Activated CD4-positive, alpha-beta T cell treated with anti-CD3 and anti-CD28 coated beads for 4 hours (primary cell): ENCODE measurements at places on chromosomes 3 and 15.

DNA sequence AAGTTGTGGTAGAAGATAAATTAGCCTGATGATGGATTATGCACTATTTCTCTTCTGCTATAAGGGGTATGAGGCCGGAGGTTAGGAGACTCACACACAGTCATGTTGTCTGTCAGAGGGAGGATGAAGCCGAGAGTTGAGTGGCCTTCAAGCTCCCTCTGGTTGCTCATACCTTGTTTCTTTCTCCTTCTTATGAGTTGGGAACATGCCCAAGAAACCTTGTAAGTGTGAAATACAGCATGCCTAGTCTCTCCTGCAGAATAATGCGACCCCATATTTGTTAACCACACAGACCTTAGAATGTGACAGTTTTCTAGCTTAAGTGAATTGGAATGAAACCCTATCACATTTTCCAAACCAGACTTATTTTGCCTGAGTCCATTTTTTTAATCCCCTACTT, 366.7 kb downstream of the PTPRG start:
- no peak for DNase-seq

DNA sequence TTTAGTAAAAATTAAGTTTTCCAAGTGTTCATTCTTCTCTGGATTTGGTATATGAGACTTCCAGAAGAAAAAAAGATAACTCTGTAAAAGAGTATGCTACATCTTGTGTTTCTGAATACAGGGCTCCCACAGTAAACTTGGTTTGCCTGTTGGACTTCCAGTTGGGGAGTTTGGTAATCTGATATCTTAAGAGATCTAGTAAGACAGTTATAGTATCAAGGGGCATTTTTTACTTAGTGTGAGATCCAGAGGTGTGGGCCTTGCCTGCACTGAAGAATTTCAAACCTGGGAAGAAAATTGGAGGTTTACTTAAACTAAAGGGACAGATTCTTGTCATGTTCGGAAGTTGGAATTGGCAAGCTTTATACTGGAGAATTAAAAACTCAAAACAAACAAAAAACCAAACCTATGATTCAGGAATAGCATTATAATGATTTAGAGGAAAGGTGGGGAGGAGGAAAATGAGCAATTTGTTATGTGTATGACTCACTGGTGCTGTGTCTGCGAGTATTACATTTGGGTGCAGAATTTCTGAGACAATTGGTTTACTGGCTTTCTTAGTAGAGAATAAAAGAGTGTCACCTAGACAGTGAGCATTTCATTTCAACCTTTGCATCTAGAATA, 58.9 kb upstream of the ULK4 start:
- DNase-seq: no peak

DNA sequence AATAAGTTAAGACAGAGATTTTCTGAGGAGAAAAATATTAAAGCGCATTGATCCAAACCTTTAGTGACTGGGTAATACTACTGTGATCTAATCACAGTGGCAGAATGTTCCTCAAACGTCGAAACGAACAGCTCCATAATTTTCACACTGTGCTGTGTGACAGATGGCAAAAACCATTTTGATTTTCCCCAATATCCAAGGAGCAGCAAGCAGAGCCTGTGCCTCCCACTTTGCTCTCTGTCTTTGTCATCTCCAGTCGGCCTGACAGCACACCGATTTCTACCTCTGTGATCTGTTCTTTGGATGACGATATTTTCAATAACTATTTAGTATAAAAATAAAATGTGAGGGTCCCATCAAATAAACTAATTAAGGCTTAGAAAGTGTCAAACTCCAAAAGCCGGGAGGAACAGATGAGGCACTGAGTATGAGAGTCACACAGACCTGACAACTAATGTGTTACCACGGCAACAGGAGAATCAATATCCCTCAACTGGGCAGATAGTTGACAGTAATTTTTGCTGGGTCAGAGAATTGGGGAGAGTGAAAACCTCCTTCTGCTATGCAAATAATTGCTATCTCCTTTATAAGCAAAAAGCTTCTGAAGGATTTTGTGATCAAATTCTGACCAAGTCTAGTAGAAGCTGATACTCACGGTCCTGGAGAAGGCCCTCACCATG, 489.1 kb upstream of the CFAP20DC start:
- no peak for DNase-seq

DNA sequence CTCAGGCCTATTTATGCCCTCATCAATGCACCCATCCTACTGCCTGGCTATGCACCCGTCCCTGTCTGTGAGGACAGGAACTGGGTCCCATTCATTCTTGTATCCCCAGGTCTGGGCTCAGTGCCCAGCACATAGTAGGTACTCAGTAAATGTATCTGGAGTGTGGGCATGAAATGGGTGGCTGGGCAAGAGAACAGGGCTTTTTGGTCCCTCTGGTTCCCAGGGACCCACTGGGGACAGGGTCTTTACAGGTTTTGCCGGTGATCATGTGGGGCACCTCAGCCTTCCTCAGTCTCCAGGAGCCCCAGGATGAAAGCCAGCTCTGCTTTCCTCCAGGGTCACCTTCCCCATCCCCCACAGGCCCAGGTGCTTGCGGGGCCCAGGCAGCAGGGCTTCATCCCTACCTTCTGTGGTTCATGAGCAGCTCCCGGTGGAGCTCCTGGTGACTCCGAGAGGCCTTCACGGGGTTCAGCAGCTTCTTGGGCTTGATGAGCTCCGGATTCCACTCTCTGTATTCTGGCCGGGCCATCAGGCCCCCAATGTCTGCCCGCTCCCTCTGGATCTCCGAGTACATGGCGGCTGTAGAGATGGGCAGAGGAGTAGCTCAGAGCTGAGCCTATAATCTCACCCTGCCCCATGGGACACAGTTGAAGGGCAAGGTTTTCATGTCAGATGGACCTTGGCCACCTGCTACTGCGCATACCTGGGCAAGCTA, 7.7 kb downstream of the FAM107A start:
- no peak for DNase-seq

DNA sequence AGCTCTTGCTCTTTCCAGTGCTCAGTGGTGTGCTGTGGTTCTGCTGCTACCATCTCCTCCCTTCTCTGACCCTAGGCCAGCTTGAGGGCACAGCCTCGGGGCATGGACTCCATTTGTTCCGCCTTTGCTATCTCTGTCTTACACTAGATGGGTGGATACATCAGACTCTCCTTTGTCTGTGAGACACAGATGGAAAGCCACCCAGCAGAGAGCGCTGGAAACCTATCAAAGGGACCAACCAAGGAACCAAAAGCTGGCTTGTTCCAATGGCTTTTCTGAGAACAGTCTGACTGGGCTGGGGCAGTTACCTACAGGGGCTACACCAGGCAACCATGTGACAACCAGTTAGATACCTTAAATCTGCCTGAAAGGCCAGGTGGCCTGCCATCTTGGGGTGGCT, 63.8 kb downstream of the NPTN start:
- no peak for DNase-seq

- DNase-seq: no peak
Observed at GRCh38 chr3:127900536-127900935, 14.5 kb upstream of the KBTBD12 start.

GRCh38 chr3:168289471-168290008, 193.8 kb upstream of the GOLIM4 start:
- DNase-seq: no peak

GRCh38 chr3:177385831-177386301, 188.6 kb upstream of the TBL1XR1 start:
- DNase-seq: no peak

DNA sequence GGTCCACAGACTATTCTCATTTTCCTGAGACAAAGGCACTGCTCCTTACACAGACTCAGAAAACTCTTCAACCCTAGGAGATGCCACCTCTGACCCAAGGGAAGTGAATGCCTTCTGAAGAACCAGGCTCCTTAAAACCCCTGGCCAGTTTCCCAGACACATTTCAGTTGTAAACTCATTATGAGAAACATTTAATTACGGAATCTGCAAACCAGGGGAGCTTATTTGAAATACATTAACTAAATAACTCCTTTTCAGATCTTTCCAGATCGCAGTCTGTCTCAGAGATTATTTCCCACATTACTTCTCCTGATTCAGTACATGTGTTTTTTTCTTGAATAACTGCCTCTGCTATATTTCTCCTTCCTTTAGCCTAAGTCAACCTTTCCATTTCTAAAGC, 17.6 kb downstream of the MYO5A start:
- DNase-seq: no peak

DNA sequence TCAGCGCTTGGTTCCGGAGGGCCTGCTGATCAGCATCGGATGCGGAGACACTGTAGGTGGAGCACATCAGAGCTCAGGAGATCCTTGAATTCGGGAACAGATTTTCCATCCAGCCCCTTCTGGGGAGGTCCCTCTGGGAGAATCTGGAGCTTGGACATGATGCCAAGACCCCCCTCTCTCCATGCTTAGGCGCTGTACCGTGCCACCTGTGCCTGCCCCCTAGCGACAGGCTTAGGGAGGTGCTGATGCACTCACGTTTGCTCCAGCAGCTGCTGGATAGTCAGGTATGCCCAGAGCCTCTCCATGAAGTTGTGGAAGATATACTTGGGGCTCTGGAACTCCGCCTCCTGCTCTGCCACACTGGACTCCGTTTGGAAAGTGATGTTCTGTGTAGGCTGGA, 9.7 kb downstream of the ITIH4 start:
- DNase-seq: no peak

DNA sequence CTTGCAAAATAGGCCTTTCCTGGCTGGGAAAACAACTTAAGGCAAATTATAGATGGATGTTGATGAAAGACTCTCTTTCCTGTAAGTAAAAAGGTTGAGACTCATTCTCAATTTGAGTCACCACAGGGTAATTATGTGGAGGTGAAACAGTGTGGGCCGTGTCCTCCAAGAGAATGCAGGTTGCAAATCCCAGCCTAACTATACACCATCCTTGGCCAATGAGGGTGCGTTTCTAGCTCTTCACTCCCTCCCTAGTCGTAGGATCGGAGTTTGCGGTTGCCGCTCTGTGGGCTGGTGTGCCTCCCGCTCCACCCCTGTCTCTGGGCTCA, 259.9 kb downstream of the PLCL2 start:
- DNase-seq: no peak

- DNase-seq: no peak
Observed at GRCh38 chr3:52849656-52850055, 14.8 kb upstream of the MUSTN1 start.

- peak; percentile 45 for DNase-seq
Observed at GRCh38 chr3:183265834-183266417, 12.9 kb downstream of the B3GNT5 start.

GRCh38 chr3:41569632-41570305, 370.5 kb downstream of the CTNNB1 start:
- DNase-seq: no peak
